ENCODE measurements at places on chromosomes 2 and 18.

DNA sequence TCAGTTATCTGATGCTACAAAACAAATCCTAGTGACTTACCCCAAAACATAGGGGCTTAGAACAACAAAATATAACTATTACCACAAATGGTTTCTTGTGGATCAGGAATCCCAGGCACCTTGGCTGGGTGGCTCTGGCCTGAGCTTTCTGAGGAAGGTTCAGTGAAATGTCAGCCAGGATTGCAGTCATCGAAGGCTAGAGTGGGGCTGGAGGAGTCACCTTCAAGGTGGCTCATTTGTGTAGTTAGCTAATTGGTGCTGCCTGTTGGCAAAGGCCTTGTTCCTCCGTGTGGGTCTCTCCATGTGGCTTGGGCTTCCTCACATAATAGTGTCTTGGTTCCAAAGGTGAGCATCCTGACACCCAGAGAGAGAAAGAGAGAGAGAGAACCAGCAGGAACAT lies 57.4 kb downstream of the COPS8 start:
- no peak for DNase-seq

- no peak for DNase-seq
These were observed 3.8 kb upstream of the ALS2 start for GRCh38 chr2:201784563-201784962.

DNA sequence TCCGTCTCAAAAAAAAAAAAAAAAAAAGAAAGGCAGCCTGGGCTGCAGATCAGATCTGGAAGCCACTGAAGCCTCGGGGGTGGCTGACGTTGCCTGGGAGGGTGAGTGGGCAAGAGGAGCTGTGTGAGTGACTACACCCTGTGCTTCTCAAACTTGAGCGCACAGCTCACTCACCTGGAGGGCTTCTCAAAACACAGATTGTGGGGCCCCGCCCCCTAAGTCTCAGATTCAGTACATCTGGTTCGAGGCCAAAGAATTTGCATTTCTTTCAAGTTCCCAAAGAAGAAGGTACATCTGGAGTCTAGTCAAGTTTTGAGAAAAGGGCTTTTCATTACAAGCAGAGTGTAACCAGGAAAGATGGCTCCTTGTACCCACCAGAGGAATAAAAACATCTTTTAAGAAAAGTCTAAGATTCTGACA lies 97.7 kb upstream of the CAB39 start:
- DNase-seq: no peak

- no peak for DNase-seq
These were observed 59.3 kb upstream of the CCDC68 start for GRCh38 chr18:55018602-55019001.

DNA sequence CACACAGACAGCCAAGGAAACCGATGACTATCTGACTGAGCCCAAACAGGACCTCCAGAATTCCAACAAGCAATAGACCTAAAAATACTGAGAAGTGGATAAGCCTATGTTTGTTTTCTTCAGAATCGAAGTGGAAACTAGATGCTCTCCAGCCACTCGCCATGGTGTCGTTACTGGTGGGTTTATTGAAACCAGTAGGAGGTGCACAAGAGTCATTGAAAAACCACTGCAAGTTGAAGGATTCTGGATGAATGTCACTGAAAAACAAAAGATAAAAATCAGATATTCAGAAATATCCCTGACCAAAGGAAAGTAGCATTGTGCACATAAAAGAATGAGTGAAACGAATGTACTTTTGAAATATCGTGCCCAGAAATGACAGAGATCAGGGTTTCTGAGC lies 15.3 kb downstream of the TM4SF20 start:
- DNase-seq: no peak

GRCh38 chr18:59198215-59198614 lies 21.7 kb upstream of the GRP start:
- DNase-seq: no peak

DNA sequence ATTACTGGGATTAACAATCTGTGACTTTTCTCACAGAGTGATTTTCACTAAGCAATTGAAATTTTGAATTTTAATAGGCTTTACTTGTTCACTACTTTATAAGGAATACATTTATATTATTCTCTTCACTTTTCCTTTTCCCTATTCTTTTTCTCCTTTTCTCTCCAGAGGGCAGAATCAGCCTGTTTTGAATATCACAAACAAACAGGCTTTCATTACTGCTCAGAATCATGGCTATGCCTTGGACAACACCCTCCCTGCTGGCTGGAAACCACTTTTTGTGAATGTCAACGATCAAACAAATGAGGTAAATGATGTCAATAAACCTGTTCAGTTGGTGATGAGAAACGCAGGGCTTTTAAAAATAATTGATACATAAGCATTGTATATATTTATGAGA lies 35.3 kb downstream of the CPS1 start:
- no peak for DNase-seq

DNA sequence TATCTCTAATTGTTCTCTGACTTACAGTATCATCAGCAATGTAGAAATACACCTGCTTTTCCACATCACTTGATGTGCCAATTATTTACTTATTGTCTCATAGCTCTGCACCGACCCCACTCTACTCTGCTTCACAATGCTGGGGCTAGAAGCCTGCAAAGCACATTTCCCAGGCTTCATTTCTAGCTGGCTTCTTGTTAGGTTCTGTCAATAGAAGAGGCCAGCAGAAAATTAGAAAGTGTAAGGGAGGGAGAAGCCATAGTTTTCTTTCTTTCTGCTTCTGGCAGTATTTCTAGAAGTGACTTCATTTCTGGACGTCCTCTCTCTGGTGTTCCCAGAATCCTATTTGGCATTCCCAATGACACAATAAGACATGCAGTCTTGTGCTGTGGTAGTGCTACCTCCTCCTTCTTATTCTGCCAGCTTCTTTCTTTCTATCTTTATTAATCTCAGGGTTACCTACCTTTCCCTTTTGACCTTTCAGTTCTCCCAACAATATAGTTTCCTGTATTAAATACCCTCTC lies 12.5 kb upstream of the TANC1 start:
- DNase-seq: no peak

- no peak for DNase-seq
These were observed 297.3 kb upstream of the MEIS1 start for GRCh38 chr2:66137606-66138130.

GRCh38 chr2:160582490-160583145 lies 89.0 kb upstream of the RBMS1 start:
- no peak for DNase-seq

- DNase-seq: no peak
These were observed 43.1 kb upstream of the CHAC2 start for GRCh38 chr2:53724536-53724935.

GRCh38 chr18:11828786-11829432 lies 22.3 kb upstream of the CHMP1B start:
- no peak for DNase-seq

- DNase-seq: no peak
These were observed 200.0 kb downstream of the SLC4A10 start for GRCh38 chr2:161824226-161824625.

GRCh38 chr2:132656266-132656975 lies 13.6 kb downstream of the LYPD1 start:
- DNase-seq: no peak

- no peak for DNase-seq
These were observed 121.9 kb upstream of the HAAO start for GRCh38 chr2:42914314-42914713.

DNA sequence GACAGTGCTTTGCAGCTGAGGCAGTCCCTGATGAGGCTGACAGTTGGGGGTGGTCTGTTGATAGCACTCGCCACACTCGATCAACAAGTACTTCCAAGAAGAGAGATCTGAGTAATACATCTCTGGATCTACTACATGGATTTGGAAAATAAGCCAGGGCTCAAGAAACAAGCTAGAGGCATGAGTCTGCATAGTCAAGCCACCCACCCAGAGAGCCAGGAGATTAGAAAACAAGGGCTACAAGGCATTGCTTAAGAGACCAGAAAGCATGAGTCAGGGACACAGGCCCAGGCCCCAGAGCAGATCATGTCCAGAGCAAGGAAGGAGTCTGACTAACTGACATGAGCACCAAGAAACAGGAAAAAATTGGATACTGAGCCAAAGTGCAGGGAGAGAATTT lies 196.9 kb upstream of the CWC22 start:
- DNase-seq: no peak

GRCh38 chr2:128236491-128237035 lies 82.1 kb downstream of the HS6ST1 start:
- DNase-seq: no peak

DNA sequence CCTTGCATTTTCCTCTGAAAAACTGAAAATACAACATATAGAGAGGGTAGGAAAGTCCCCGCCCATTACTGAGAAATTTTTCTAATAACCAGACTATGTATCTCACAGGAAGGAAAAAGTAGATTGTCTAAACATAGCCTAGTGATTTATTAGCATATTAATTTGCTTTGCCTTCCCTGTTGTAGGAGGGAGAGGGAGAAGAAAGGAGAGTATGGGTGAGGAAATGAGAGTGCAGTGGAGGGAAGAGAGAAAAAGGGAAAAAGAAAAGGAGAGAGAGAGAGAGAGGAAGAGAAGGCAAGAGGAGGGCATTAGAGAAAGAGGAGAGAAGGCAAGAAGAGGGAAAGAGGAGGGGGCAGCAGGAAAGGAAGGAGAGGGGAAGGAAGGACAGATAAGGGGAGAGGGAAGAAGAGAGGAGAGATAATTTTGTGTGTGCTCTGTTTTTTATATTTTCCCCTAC lies 3.6 kb upstream of the KYNU start:
- DNase-seq: no peak

- no peak for DNase-seq
These were observed 26.5 kb upstream of the PIK3C3 start for GRCh38 chr18:41928581-41928980.

DNA sequence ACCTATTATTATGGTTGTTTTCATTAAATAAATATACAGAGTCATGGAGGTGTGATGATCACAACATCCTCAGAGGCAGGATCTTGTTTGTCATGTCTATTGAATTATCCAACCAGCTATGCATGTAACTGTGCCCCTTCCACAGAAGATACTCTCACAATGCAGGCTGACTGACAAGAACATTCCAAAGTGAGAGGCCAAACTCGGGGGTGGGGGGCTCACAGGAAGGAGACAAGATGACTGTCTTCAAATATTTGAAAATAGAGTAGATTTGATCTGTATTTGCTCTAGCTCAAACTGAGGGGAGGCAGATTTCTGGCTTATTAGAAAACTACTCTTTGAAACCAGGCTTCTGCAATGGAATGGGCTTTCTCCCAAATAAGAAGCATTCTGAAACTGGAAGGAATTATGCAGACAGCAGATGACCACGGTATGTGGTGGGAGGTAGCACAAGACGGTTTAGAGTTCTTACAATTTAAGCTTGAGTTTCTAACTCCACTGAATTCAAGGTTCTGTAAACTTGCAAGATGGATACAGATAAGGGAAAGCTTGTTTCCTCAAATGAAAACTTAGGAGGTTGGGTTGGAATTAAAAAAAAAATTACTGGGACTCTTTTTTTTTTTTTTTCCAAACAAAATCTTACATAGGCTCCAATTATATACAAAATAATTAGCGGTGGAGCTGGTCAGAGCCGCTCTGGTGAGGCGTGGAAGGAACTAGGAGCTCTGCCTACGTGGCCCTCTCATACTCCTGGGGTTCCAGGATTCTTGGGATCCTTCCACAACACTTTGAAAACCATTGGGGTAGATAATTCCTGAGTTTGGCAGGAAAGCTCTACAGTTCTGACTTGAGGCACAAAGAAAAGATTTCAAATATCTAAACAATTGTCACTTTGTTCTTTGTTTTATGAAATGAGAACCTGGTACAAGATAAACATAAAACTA lies 79.3 kb downstream of the PLA2R1 start:
- no peak for DNase-seq

- no peak for DNase-seq
These were observed 50.5 kb upstream of the CREB1 start for GRCh38 chr2:207479198-207479785.

- DNase-seq: no peak
These were observed 62.2 kb upstream of the NXPH2 start for GRCh38 chr2:138842341-138842740.

GRCh38 chr2:101109451-101110118 lies 41.6 kb downstream of the TBC1D8 start:
- no peak for DNase-seq

- DNase-seq: no peak
These were observed 10.7 kb downstream of the ACP1 start for GRCh38 chr2:275466-275865.

DNA sequence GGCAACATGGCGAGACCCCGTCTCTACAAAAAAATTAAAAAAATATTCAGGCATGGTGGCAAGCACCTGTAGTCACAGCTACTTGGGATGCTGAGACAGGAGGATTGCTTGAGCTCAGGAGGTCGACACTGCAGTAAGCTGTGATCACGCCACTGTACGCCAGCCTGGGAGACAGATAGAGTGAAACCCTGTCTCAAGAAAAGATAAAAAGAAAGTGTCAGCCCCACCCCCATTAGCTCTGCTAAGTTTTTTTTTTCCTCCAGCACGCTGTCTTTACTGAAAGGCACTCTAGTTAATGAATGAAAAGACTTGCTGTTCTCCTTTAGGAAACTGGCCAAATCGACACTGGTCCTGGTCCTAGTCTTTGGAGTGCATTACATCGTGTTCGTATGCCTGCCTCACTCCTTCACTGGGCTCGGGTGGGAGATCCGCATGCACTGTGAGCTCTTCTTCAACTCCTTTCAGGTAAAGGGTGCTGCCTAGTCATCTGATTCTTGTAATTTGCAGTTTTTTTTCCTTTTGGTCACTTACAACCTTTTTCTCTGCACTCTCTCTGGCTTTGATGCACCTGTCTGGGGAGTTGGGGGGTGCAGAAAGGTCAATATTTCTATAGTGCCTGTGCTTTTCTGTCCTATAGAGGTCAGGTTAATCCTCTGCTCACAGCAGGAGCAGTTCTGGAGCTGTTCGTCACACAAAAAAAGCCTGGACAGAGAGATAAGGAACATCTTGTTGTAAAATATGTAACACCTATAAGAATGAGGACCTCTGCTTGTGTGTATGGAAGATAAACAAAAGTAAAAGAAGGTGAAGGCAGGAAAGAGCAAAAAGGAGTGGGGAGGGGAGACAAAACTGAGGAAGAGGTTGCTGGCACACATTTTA lies 82.3 kb downstream of the PTH2R start:
- no peak for DNase-seq

GRCh38 chr2:9686061-9686460 lies 55.3 kb upstream of the YWHAQ start:
- no peak for DNase-seq

GRCh38 chr2:170394641-170395387 lies 216.9 kb downstream of the MYO3B start:
- DNase-seq: no peak

DNA sequence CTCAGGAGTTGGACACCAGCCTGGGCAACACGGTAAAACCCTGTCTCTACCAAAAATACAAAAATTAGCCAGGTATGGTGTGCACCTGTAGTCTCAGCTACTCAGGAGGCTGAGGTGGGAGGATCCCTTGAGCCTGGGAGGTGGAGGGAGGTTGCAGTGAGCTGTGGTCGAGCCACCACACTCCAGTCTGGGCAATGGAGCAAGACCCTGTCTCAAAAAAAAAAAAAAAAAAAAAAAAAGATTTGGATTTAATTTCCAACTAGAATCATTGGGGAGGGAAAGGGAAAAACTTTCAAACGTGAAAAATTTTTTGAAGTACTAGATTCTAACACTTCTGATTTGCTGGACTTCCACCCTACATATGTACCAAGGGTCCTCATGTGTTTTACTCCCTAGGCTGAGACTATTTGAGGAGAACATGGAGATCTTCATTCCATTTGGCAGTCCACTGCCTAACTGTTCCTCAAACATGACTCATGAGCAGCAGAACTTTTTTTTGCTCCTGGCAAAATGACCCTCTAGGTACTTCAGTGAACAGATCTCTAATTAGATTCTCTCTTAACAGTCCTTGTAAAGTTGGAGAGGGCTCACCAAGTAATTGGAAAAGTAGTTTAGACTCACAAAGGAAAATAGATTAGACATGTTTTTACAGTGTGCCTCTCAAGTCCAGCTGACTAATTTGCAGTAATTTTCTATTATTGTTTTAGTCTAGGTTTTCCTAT lies 267.6 kb downstream of the METTL4 start:
- DNase-seq: no peak
